Tongue (tissue), 3 donors: ENCODE measurements at places on chromosomes 6 and 20. TPM values are rescaled to one million over a fixed set of nuclear protein-coding genes. Genes with fewer than 3 reads are reported as not detected.

Gene POLR1H
- total RNA-seq, result 12.5 TPM

DNA sequence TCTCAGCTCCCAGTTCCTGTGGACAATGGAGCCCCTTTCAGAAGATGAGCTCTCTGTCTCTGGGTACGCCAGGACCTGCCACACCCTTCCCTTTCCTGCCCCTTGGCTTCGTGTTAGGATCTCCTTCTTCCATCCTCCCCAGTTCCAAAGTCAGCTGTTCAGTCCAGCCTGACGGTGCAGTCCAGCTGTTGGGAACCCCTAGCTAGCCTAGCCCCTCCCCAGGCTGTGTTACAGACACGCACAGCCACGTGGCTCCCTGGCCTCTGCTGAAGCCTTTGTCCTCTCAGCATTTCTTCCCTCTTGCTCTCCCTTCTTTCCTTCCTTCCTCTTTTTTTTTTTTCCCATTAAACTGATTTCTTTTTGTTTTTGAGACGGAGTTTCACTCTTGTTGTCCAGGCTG, 12.4 kb upstream of the TFAP2C start:
- DNase-seq, result peak; percentile 51

DNA sequence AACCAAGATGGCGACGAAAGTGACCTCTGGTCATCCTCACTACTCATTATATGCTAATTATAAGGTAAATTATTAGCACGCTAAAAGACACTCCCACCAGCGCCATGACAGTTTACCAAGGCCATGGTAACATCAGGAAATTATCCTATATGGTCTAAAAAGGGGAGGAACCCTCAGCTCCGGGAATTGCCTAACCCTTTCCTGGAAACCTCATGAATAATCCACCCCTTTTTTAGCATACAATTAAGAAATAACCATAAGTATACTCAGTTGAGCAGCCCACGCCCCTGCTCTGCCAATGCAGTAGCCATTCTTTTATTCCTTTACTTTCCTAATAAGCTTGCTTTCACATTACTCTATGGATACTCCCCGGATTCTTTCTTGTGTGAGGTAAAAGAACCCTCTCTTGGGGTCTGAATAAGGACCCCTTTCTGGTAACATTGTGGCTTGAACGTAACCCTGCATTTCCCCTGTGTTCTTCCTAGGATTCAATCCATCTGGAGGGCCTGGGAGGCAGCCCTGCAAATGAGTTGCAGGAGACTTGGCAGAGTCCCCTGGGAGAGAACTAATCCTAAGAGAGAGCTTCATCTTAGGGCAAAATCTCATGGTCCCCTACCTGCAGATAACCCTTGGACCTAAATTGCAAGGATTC, 225.6 kb upstream of the JARID2 start:
- DNase-seq, result no peak

Gene LINC00237
- total RNA-seq, result not detected

DNA sequence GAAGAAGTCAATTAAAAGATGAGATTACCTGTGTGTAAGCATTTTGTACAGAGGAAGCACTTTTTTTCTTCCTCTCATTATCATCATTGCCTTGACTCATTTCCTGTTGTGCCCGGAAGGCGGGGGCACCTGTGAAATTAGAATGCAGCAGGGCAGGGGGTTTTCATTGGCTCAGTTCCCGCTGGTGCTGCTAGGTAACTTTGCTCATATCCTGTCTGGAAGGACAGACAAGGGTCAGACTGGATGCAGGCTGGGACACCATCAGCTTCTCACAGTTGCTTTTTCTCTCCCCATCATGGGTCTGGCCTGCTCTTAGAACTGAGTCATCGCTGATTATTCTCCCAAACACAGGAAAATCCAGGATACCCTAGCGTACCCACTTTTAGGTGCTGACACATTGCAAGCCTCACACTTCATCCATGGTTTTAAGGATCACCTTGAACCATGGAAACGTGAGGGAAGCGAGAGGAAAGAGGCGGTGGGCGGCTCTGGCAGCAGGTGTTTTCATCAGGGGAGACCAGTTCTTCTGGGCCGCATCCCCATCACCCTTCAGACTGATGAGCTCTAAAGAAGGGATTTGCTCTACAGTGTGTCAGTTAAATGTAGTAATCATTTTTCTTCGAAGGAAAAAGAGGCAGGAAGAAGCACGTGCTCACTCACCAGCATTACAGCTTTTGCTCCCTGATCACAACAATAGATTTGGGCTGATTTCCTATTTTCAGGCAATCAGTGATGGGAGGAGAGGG, 195.7 kb upstream of the SASH1 start:
- no peak for DNase-seq
